Activated CD8-positive, alpha-beta memory T cell treated with anti-CD3 and anti-CD28 coated beads for 4 hours (primary cell): ENCODE measurements at places on chromosomes 6 and 20.

DNA sequence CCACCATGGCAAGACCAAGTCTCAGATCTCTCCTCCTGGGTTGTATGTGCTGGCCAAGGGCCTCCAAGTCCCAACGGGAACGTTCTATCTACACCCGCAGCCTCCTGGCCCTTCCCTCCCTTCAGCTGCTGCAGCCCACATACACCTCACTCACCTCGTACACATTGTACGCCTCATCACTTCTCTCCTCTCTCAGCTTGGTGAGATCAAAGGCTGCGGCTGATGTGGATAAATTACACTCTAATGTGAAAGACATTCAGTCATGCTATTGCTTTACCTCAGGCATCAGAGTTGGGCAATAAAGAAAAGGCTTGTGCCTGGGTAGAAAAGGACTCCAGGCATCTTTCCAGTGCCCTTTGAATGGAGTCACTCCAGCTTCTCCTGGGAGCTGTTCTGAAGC is 135.3 kb upstream of the FOXQ1 start:
- no peak for DNase-seq

GRCh38 chr20:64036346-64037198 is 590 bp downstream of the C20orf204 start:
- DNase-seq: no peak

DNA sequence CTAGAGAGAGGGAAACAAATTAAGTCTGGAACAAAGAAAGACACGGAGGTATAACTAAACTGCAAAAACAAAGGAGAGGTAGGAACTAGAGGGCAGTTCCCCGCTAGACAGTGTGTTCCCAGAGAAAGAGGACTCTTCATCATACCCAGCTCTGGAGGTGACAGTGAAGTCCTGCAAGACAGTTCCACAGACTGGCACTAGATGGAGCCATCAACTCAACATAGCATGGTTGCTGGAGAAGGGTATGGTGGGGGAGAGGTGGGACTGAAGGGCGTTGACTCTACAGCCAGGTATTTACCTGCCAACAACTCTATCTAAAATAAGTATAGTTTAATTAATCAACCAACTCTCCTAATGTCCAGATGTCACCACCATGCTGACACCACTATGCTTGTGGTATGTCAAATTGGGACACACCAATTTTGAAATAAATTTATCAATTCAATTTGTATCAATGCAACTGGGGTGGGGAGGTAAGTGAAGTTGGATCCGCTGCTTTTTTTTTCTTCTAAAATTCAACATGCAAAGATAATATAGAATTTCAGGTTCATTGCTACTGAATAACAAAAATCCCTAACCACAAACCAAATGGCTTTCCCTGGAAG is 9.7 kb downstream of the BACH2 start:
- DNase-seq: peak; percentile 26

GRCh38 chr20:6051505-6051904 is 2.4 kb downstream of the LRRN4 start:
- DNase-seq: no peak

DNA sequence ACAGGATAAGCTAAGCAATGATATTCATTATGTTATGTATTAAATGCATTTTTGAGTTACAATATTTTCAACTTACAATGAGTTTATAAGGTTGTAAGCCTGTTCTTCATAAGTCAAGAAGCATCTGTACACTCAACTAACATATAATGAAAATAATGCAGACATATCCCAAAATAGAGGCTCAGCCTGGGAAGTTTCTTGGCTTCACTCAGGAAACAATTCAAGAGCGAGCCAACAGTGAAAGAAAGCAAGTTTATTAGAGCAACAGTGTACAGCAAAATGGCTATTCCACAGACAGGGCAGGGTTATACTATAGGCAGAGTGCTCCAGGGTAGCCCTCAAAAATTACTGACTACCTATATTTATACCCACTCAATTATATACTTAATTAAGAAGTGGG is 1581.8 kb downstream of the HACE1 start:
- no peak for DNase-seq

DNA sequence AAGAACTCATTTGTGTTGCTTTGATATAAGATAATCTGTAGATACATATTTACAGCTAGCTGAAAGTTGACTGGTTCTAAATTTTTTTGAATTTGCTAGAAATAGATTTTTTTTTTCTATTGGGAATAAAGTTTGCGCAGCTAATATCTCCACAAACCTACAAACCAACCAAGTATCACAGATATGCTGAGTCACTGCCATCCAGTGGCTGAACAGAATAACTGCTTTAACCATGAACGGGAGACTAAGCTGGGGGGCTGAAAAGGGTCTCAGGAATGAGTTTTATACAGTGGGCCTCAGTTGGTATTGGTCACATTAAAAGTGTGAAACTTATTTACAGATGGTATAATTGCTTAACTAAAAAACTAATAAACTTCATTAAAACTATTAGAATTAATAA is 326.7 kb upstream of the CNR1 start:
- DNase-seq: no peak

GRCh38 chr20:6265204-6265904 is 142.5 kb upstream of the FERMT1 start:
- no peak for DNase-seq
